CD8-positive, alpha-beta memory T cell (primary cell): ENCODE measurements at places on chromosomes 1 and 21. TPM values are rescaled to one million over a fixed set of nuclear protein-coding genes. Genes with fewer than 3 reads are reported as not detected.

Gene C1QC
- total RNA-seq, result 1.4 TPM

- no peak overlapping the region for H3K27ac ChIP-seq
- no peaks in the 10 kb centered on the region for H3K36me3 ChIP-seq
- H3K4me3 ChIP-seq, result no peak overlapping the region
These were observed 2.9 kb downstream of the KRTAP10-7 start for GRCh38 chr21:44603109-44603875.

DNA sequence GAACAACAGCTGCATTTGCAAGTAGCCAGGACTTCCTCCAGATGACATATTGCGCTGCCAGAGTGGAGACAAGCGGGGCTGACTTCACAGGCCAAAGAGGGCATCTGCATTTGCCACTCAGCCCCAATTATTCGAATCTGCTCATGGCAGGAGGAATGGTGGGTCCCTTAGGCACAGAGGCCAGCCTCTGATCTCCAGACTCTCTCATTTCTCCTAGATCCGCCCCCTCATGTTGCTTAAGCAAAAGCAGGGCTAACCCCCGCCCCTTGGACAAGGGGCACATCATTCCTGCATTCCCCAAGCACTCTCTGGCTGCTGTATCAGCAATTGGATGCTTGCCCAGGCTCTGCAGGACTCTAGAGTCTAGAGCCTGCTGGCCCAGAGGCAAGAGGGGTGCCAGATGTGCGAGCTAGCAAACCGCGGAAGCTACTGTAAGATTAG lies 262.4 kb downstream of the ST6GALNAC3 start:
- no peak overlapping the region for H3K27ac ChIP-seq
- H3K4me1 ChIP-seq, result no peaks in the 10 kb centered on the region
- H3K36me3 ChIP-seq, result no peaks in the 10 kb centered on the region
- no peaks in the 10 kb centered on the region for H3K27me3 ChIP-seq
- no peak overlapping the region for H3K4me3 ChIP-seq
- no peak for DNase-seq

- no peaks in the 10 kb centered on the region for H3K27me3 ChIP-seq
- H3K4me1 ChIP-seq, result no peaks in the 10 kb centered on the region
- no peak for DNase-seq
- no peak overlapping the region for H3K27ac ChIP-seq
- H3K4me3 ChIP-seq, result no peak overlapping the region
These were observed 15.3 kb upstream of the SRSF4 start for GRCh38 chr1:29196863-29197589.

- H3K27me3 ChIP-seq, result no peaks in the 10 kb centered on the region
- no peak overlapping the region for H3K4me3 ChIP-seq
- H3K36me3 ChIP-seq, result no peaks in the 10 kb centered on the region
These were observed 210.5 kb upstream of the SPAG17 start for GRCh38 chr1:118395430-118395991.
